ENCODE measurements at places on chromosomes 6 and 20.

DNA sequence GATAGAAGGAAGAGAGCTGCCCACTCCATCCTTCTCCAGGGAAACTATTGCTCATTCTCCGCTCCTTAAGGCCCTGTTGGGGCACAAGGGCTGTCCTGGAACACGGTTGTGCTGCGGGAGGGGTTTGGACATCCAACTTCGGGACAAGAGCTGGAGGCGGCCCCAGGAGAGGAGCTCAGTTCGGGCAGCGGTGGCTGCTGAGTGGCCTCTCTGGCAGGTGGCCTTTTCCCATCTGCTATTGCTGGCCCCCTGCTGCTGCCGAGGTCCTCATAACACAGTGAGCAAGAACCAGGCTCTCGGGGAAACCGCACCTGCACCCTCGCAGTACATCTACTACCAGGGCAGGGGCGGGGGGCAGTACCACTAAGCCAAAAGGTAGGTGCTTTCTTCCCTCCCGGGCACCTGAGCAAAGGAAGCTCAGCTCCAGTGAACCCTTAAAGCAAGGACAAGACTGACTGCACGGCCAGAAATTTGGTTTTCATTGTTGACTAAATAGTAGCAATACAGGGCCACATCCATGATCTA is 63.7 kb downstream of the PSMG4 start:
- DNase-seq = no peak

DNA sequence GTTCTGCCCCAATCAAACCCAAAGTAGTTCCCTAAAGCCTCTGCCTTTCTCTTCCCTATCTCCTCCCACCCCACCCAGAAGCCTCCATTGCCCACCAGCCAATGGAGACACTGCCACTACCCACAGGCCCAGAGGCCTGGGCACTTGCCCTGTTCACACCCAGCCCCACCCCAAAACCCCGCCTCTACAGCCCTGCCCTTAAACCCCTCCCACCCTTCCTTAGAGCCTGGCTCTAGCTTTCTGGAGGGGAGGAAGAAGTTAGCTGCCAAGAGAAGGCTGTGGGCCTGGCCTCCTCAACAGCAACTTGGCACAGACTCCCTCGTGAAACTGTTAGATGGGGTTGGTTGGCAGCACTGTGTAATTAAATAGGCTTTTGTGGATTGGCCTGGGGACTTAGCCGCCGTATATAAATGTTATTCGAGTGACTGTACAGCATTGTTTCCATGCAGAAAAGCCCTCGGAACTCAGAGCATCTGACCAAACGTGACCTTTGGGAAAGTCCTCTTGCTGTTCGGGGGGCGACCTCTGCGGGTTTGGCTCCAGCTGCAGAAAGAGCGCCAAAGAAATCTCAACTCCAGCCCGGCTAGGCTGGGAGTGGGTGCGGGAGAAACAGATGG is 31.4 kb downstream of the COL11A2 start:
- no peak for DNase-seq

GRCh38 chr6:44593539-44593944 is 206.0 kb downstream of the CDC5L start:
- DNase-seq = peak; percentile 37

GRCh38 chr20:62977613-62978560 is 25.4 kb downstream of the SLC17A9 start:
- DNase-seq = peak; percentile 93

- DNase-seq = no peak
These were observed 213.7 kb downstream of the ATXN1 start for GRCh38 chr6:16547587-16547986.

DNA sequence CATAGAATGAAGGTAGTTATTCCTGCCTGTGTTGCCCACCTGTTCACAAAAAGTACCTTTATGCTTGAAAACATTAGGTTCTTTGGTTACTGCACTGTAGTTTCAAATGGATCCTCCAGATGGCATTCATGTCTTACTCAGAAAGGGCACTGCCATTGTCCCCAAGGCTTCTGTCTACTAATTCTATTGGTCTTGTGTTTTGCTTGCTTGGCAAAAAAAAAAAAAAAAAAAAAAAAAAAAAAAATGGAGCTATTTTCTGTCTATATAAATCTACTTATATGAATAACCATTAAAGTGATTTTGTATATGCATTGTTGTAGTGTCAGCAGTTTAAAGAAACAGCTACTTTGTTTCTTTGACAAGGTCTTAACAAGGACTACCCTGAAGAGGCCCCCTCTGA is 12.7 kb upstream of the EFHC1 start:
- peak; percentile 63 for DNase-seq

DNA sequence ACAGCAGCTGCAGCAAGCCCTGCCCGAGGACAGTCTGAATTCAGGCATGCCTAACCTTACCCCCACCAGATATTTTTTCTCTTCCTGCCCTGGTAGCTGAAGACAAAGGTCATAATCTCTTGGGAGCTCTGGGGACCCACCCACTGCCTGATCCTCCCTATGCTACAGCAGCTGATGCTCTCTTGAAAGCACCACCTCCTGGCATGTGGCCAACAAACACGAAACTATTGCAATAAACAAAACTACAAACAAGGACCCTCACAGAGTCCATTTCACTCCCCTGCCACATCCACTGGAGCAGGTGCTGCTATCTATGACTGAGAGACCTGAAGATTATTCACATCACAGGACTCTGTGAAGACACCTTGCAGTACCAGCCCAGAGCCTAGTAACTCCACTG is 238.5 kb upstream of the HS3ST5 start:
- DNase-seq = no peak

GRCh38 chr6:116564921-116565872 is 6.1 kb upstream of the RWDD1 start:
- DNase-seq = peak; percentile 15

- no peak for DNase-seq
These were observed 27.5 kb downstream of the NCOA7 start for GRCh38 chr6:125818225-125818657.

- no peak for DNase-seq
These were observed 40.3 kb downstream of the MAP3K5 start for GRCh38 chr6:136751991-136752390.

DNA sequence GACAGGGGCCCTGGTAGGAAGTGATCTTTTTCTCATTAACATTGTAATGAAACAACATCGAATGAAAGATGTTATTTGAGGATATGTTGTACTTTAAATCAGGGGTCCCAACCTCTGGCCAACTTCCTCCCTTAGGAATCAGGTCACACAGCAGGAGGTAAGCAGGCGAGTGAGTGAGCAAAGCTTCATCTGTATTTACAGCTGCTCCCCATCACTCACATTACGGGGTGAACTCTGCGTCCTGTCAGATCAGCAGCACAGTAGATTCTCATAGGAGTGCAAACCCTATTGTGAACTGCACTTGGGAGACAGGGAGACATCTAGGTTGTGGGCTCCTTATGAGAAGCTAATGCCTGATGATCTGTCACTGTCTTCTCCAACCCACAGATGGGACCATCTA is 19.9 kb downstream of the EPM2A start:
- DNase-seq = no peak

GRCh38 chr6:17032988-17033634 is 68.7 kb upstream of the STMND1 start:
- no peak for DNase-seq

- DNase-seq = peak; percentile 30
These were observed 43.4 kb downstream of the NHSL1 start for GRCh38 chr6:138455746-138456400.

GRCh38 chr20:10433014-10433622 is 904 bp downstream of the MKKS start:
- DNase-seq = no peak

All from germinal center (tissue), 1 donor.